ENCODE measurements at places on chromosomes 5 and 9. TPM values are rescaled to one million over a fixed set of nuclear protein-coding genes. Genes with fewer than 3 reads are reported as not detected.

The IL31RA gene
- not detected for total RNA-seq

The MEIKIN gene
- 1.5 TPM for total RNA-seq

The OLFM1 gene
- not detected for total RNA-seq

The GPSM1 gene
- total RNA-seq, result 7.0 TPM

The TXNDC8 gene
- total RNA-seq, result not detected

The PTGDS gene
- total RNA-seq, result 13.2 TPM

The FOXI1 gene
- total RNA-seq, result not detected

The CER1 gene
- not detected for total RNA-seq

The PCDHA4 gene
- not detected for total RNA-seq

The GRIA1 gene
- not detected for total RNA-seq

The ELOVL7 gene
- 0.20 TPM for total RNA-seq

The NDOR1 gene
- 30.8 TPM for total RNA-seq

The GABRB2 gene
- not detected for total RNA-seq

The ATP10B gene
- total RNA-seq, result not detected

The IFNA2 gene
- total RNA-seq, result not detected

The UGT3A1 gene
- not detected for total RNA-seq

The KCNV2 gene
- not detected for total RNA-seq

The SVEP1 gene
- total RNA-seq, result not detected

The AGXT2 gene
- not detected for total RNA-seq

The PRLR gene
- not detected for total RNA-seq

The PCDHGA11 gene
- 0.05 TPM for total RNA-seq

The EIF4E1B gene
- not detected for total RNA-seq

The SOX30 gene
- total RNA-seq, result 0.12 TPM

The MOB3B gene
- total RNA-seq, result 2.8 TPM

The PCDHGA9 gene
- total RNA-seq, result not detected

The TAF11L10 gene
- total RNA-seq, result not detected
